ENCODE measurements at places on chromosomes 2 and 18.

GRCh38 chr2:182330451-182331305, 96.2 kb downstream of the PDE1A start:
- DNase-seq = no peak

DNA sequence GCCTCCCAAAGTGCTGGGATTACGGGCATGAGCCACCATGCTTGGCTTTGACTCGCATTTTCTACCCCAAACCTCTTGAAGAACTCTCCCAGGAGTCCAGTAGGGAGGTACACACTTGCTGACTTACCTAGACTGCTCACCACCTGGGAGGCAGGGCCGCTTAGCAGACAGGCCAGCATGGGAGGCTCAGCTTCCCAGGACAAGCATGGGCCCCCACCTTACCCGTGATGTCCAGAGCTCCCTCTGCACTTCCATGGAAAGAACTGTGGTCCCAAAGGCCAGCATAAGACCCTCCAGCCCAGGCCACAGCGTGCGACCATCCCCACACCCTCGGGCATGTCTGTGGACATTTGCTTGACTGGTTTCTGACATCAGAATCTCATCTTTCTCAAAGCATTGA, 36.8 kb downstream of the ST8SIA5 start:
- DNase-seq = no peak

GRCh38 chr2:206056286-206056685, 29.7 kb downstream of the INO80D start:
- no peak for DNase-seq

- no peak for DNase-seq
Observed at GRCh38 chr2:204030322-204030721, 93.8 kb downstream of the ICOS start.

- DNase-seq = no peak
Observed at GRCh38 chr2:28594000-28594331, 98.1 kb downstream of the PLB1 start.

DNA sequence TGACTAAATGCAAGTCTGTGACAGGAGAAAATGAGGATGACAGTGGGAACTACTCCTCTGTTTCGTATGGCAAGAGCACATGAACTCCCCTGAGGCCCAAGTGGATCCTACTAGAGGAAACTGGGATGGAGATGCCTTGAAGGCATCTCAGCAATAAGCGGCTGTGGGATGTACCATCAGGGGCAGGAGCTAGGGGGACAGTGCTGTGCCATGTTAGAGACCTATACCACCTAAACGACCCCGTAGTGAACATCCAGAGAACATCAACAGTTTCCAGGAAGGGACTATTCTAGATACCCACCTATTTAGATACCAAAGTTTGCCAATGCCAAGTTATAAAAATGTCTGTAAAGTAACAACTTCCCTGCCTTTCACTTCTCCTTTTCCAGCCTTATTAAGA, 860.8 kb upstream of the ACVR2A start:
- DNase-seq = no peak

DNA sequence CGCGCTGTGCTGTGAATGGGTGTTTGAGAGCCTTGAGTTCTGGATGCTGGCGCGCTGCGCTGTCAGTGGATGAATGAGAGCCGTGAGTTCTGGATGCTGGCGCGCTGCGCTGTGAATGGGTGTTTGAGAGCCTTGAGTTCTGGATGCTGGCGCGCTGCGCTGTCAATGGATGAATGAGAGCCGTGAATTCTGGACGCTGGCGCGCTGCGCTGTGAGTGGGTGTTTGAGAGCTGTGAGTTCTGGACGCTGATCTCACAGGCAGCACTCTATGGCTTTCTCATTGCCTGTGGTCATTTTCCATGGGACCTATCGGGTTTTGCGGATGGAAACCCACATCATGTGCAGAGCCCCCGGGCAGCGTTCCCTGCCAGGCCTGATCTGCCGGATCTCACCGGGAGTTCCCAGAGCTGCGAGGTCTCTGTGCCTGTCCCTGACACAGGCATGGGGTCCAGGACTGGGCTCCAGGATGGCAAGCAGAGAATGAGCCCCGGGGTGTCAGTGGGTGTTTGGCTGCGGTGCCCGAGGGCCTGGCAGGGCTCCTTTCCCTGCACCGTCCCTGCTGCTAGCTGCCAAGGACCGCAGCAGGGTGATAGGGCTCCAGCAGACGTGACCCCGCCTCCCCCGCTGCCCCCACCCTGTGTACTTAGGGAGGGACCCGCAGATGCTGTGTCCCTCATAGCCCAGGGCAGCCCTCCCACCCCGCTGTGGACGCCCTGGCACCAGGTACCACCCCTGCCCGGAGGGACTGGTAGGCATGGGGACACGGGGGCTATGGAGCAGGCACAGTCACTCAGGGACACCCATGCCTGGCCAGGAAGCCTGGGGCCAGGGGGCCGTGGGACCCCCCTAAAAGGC, 9.7 kb downstream of the PDCD1 start:
- no peak for DNase-seq

DNA sequence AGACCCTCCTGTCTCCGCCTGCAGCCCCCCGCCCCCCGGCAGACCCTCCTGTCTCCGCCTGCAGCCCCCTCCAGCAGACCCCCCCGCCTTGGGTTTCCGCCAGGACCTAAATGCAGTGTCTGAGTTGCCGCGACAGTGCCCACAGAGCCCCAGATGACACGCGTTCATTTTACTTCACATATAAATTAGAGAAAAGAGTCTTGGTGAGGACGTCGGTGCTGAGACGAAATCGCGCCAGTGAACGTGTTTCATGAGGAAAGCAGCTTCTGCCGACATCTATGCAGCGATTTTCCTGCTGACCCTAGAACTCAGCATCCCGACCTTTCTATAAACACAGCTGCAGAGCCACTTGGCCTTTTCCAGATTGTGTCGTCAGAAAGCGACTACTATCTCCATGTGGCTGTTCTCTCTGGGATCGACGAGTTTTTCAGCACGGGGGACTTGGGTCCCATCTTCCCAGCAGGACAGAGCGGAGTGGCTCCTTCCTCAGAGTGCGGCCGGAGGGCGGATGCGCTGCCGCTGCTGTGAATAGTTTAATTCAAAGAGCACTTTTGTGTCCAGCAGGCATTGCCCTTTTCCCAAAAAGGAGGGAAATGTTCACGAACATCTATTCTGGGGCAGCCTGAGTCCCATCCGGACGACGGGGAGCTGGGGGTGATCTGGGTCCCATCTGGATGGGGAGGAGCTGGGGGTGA, 136.7 kb downstream of the NFATC1 start:
- DNase-seq = no peak

GRCh38 chr2:148531235-148531634, 113.3 kb upstream of the EPC2 start:
- DNase-seq = no peak

DNA sequence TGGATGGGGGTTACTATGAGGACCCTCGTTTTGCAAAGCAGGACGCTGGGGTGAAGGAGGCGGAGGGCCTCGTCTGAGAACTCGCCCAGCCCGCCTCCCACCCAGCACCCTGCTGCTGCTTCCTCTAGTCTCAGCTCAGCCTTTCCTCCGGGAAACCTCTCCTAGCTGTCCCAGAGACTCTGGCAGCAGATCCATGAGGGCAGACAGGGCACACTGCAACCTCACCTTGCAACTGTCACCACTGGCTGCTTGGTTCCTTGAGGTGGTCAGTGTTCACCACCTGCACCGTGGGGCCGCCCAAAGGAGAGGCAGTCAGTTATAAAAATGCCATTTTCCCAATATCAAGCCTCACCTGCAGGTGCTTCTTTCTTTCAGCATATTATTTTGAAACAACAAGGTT, 45.6 kb downstream of the PARD6G start:
- DNase-seq = no peak

- DNase-seq = no peak
Observed at GRCh38 chr2:191994749-191995148, 147.9 kb upstream of the CAVIN2 start.

DNA sequence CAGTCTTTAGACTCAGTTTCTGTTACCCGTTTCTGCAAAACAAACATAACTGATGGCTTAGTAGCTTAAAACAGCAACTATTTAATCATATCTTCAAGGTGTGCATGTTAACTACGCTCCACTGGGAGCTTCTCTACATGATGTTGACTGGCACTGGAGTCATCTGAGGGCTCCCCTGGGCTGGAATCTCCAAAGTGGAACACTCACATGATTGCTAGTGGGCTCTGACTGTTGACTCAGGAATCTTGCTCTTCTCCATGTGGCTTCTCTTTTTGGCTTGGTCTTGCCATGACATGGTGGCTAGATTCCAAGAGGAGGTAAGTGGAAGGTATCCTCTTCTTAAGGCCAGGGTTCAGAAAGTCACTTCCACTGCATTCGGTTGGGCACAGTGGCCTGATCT, 160.8 kb downstream of the PMAIP1 start:
- DNase-seq = no peak

DNA sequence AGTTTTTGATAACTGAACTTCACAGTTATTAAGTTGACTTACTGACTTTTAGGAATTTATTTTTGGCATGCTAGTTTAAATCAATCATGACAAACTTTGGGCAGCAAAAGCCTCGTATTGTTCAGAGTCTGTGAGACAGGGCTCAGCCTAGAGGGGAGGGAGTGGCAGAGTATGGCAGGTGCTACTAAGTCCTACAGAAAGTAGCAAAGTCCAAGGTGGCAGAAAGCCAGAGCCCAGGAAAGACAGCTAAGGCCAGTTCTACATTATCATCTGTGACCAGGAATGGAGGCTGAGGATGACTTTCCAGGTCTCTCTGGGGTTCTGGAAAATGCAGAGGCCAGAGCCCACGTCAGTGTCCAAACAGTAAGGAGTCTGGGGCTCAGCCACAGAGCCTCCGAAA, 34.2 kb downstream of the CHST10 start:
- no peak for DNase-seq

- no peak for DNase-seq
Observed at GRCh38 chr18:69528435-69528834, 127.7 kb downstream of the DOK6 start.

GRCh38 chr18:44895176-44895798, 214.6 kb downstream of the SETBP1 start:
- peak; percentile 29 for DNase-seq

- no peak for DNase-seq
Observed at GRCh38 chr18:24630346-24630880, 170.0 kb downstream of the HRH4 start.

- no peak for DNase-seq
Observed at GRCh38 chr2:234993541-234993981, 41.7 kb downstream of the SH3BP4 start.

GRCh38 chr2:8539743-8540551, 141.9 kb upstream of the ID2 start:
- DNase-seq = no peak

DNA sequence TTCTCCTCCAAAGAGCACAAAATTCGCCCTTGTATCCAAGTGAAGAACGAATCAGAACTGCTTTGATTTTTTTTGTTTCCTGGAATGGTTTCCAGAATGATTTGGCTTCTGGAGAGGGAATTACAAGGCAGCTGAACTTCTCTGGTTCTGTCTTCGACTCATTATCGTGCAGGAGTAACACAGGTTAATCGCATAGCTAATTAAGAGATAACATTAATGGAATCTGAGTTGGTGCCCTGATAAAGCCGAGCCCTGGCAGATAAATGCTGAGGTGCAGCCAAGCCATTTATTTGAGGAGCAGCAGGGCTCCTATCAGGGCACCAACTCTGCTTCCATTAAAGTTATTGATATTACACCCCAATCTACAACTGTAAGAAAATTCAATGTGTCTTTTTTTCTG, 433.7 kb downstream of the ZNF521 start:
- DNase-seq = no peak

- DNase-seq = no peak
Observed at GRCh38 chr2:174593041-174593440, 4.6 kb downstream of the WIPF1 start.

GRCh38 chr2:74945788-74946331, 12.6 kb upstream of the POLE4 start:
- DNase-seq = no peak

DNA sequence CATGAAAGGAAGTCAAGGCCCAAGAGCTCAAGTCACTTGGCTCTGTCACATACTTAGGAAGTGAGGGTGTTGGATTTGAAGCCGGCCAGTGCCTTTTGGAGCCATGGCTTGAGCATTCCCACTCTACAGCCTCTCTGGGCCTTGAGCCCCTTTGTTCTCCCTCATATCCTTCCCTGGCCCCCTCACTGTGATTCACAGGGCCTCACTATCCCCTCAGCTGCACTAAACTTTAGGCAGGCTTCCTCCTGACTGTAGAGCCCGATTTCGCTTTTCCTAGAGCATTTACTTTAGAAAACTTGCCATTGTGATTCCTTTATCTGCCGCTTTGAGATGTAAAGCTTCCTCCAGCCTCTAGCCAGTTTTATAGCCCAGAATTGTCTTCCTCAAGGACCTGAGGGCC, 107.6 kb downstream of the FBXO15 start:
- no peak for DNase-seq

DNA sequence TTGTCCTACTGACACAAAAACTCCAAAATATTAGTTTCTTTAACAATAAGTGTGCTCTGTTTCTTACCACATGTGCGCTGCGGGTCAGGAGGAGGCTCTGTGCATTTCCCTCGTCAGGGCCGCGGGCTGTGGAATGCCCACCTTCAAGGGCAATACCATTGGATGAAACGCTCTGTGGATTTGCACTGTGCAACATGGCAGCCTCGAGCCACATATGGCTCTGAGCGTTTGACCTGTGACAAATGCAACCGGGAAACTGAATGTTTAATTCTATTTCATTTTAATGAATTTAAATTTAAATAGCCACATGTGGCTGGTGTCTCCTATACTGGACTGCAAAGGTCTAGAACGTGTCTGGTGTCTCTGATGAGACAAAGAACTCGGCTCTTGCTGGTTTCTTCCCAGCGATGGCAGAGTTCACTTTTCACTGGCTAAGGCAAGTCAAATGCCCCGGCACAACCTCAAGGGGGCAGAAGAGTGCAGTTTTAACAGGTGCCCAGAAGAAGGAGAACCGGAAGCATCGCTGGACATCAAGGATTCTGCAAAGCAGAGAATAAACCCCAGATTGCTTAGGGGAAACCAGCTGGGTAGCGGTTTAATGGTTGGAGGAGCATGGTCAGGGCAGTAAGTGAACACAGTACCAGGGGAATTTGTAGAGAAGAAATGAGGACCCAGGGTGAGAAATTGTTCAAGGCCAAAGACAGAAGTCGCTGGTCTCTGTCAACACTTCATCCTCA, 37.0 kb upstream of the TMEM18 start:
- peak; percentile 61 for DNase-seq

DNA sequence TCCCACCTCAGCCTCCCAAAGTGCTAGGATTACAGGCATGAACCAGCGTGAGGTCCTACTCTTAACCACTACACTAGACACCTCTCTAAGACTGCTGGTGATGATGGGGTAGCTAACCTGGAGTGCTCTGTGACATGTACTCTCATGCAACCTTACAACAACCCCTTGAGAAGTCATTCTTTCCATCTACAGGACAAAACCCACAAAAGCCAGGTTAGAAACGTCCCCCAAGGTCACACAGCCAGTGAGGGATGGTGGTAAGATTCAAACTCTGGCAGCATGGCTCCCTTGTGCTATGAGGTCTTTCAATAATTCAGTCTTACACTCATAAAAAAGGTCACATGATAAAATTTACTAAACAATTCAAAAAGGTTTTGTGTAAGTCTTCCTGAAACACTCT, 94.8 kb upstream of the SERTAD2 start:
- DNase-seq = no peak

GRCh38 chr2:216685327-216685875, 9.9 kb downstream of the IGFBP5 start:
- no peak for DNase-seq
